Stimulated activated CD8-positive, alpha-beta memory T cell treated with anti-CD3 and anti-CD28 coated beads, Interleukin-7, amount 100 ng/mL, for 4 hours (primary cell): ENCODE measurements at places on chromosomes 11 and 22.

- no peak for DNase-seq
These were observed 502.1 kb downstream of the MN1 start for GRCh38 chr22:27299181-27300085.

- no peak for DNase-seq
These were observed 4.8 kb upstream of the NNMT start for GRCh38 chr11:114291381-114291780.

- no peak for DNase-seq
These were observed 67.3 kb downstream of the HIPK3 start for GRCh38 chr11:33324302-33324985.

DNA sequence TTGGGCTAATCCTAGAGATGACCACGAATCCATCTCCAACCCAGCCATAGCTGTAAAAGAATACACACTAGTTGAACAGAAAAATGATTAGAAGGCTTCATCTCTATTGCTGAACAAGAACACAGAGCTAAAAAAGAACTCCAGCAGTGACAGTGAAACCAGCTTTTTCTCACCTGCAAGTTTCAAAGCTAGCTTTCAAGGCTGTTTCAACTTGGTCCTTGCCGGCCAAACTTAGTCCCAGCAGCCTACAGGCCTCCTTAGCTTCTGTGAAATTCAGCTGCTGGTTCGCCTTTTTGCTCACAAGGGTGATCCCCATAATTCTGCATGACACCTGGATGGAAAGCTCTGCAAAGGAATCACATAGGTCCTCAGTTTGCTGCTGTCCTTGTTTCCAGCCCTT is 4.4 kb downstream of the LYVE1 start:
- no peak for DNase-seq

DNA sequence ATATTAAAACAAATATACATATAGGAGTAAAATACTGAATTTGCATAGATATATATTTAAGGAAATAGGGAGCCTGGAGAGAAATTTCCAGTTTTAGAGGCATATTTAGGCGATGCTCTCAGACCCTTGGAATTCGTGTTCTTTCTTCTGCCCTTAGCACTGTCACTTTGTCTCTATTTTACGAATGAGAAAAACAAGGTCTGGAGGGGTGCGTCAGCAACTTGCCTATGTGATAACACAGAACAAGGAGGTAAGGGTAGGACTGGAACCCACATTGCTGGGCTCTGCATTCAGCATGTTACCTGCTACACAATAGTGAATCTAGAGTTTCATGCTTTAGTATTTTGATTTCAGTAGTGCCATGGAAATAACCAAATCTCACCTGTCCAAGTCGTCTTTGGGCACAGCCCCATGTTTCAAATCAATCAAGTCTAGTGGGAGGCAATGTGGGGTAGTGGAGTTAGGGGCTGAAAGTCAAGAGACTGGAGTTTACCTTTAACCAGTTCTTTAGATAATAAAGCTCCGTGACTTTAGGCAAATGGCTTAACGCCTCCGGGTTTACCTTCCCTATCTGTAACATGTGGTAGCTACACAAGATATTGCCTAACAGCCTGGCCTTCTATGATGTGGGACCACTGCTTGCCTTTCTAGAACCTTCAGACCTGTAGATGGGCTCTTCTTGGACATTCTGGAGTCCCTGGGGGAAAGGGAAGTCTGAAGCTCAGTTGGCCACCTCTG is 44.8 kb upstream of the AMPD3 start:
- DNase-seq = no peak

DNA sequence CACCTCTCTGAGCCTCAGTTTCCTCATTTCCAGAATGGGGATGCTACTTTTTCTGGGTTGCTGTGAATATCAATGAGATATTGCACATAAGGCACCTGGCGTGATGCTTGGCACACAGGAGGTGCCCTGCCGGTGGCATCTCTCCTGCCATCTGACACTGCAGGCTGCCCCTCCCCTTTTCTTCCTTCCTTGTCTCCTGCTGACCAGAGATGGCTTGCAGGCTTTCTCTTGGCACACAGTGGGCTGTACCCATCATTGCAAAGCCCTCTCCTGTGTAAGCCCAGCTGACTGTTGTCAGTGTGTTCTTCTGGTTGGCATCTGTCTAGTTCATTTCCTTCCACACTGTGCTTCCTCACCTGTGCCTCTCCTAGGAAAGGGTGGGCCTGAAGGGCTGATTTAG is 91.7 kb downstream of the MYO18B start:
- DNase-seq = no peak

GRCh38 chr11:62306227-62306626 is 7.4 kb upstream of the SCGB1D4 start:
- no peak for DNase-seq

- no peak for DNase-seq
These were observed 78.6 kb upstream of the TP53AIP1 start for GRCh38 chr11:129021295-129021694.

GRCh38 chr22:40898850-40899357 is 37.0 kb upstream of the DNAJB7 start:
- no peak for DNase-seq

GRCh38 chr11:33128739-33129138 is 32.5 kb downstream of the CSTF3 start:
- DNase-seq = no peak

DNA sequence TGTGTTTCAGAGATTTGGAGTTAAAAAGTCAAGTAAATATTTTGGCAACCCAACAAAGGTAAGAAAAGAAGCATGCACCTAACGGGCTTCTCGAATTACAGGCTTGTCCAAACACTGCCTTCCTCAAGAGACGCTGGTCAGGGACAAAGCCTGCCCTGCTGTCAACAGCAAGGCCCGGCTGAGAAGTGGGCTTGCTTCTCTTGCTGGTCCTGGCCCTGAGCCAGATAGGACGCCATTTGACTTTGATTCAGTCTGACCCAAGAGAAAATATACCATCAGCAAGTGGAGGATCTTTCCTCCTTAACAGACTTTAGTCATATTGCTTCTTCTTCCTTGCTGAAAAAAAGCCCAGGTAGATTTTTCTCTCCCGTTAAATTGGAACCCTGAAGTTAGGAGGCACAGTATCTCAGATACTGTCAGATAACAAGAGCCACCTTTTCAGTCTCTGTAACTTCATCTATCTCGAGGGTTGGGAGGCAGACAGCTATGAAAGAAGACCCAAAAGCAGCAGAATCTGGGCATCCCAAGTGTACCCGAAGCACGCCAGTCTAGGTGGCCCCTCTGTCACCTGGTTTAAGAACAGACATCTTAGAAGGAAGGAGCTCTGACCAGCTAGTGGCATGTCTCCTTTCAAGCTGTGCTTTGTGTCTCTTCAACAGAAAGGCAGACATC is 57.5 kb downstream of the C22orf31 start:
- no peak for DNase-seq

DNA sequence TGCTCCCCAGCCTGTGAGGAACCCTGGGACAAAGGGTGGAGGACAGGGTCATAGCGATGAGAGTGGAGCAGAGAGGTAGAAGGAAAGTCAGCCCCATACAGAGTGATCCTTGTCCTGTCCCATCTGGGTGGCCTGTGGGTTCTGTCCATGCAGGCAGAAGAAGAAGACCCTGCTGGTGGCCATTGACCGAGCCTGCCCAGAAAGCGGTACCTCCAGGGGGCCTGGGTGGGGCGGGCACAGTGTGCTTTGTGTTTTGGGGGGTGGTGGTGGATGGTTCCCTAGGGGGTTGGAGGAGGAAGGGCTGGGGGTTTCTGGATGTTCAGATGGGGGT is 7.9 kb downstream of the SIDT2 start:
- no peak for DNase-seq

GRCh38 chr11:75246006-75246670 is 5.6 kb downstream of the TPBGL start:
- no peak for DNase-seq

DNA sequence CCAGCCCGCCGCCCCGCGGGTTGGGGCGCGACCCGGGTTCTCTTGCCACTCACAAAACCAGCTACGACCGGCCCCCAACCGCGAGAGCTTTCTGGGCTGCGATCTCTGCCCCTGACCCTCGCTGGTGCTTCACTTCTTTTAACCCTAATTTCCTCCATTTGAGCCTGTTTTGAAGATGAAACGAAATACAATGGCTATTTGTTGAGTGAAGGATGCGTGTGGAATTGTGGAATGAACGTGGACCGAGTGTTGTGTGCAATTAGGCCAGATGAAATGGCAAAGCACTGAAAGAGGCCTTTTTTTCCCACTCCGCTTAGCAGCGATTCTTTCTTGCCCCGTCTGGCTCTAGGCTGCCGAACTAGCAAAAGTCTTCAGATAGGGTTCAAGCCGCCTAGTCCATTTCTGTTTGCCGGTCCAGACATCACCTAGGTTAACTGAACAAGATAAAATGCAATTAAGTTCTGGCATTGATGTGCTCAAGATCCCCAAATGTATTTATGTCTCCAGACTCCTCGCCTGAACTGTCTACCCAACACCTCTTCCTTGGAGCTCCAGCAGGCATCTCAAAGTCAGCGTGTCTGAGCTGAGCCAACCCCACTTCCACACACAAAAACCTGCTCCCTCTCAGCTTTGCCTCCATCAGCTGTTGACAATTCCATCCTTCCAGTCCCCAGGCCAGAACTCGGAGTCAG is 471 bp upstream of the TMEM184B start:
- DNase-seq = no peak

GRCh38 chr22:24099071-24099470 is 82.2 kb upstream of the SUSD2 start:
- DNase-seq = no peak
